ENCODE measurements at places on chromosomes 16 and 17.
A peak's percentile ranks its signal among the peaks of the same experiment; 100 is the strongest.

DNA sequence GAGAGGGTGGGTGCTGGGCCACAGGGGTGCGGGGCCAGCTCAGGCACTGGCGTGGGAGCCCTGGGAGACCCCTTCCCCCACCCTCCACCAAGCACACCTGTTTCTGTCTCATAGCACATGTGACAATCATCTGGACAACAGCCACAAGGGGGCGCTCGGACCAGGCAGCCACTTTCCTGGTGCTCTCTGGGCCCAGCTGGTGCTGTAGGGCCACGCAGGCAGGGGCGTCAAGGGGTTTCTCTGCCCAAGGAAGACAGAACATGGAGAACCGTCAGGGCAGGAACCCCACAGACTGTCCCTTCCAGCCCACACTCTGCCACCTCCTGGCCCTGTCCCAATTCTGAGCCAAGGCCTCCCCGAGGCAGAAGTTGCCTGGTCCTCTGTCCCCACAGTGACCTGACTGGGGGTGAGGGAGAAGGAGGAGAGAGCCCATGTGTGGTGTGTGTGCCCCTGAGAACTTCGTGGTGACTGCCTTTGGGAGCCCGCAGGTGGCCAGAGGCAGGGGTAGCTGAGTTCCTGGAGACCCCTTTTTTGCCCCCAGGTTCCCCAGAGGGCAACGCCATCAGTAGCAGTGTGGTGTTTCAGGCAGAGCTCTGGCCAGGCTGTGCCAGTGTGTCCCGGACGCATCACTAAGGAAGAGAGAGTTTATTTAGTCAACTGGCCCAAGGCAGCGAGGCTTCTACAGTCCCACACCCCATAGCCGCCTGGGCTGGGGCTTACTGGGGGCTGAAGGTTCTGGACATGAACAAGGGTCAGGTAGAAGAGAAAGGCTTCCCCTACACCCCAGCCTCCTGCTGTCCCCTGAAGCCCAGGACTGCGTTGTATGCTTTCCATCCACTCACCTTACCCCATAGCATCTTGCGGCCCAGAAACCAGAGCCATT lies 3.1 kb upstream of the SETD6 start:
- peak; percentile 45 for DNase-seq

- DNase-seq = no peak
Observed at GRCh38 chr16:27321013-27321915, 7.5 kb downstream of the IL4R start.

- DNase-seq = no peak
Observed at GRCh38 chr17:74018115-74018514, 185.4 kb upstream of the RPL38 start.

GRCh38 chr17:8189041-8189710 lies 804 bp downstream of the BORCS6 start:
- peak; percentile 30 for DNase-seq

DNA sequence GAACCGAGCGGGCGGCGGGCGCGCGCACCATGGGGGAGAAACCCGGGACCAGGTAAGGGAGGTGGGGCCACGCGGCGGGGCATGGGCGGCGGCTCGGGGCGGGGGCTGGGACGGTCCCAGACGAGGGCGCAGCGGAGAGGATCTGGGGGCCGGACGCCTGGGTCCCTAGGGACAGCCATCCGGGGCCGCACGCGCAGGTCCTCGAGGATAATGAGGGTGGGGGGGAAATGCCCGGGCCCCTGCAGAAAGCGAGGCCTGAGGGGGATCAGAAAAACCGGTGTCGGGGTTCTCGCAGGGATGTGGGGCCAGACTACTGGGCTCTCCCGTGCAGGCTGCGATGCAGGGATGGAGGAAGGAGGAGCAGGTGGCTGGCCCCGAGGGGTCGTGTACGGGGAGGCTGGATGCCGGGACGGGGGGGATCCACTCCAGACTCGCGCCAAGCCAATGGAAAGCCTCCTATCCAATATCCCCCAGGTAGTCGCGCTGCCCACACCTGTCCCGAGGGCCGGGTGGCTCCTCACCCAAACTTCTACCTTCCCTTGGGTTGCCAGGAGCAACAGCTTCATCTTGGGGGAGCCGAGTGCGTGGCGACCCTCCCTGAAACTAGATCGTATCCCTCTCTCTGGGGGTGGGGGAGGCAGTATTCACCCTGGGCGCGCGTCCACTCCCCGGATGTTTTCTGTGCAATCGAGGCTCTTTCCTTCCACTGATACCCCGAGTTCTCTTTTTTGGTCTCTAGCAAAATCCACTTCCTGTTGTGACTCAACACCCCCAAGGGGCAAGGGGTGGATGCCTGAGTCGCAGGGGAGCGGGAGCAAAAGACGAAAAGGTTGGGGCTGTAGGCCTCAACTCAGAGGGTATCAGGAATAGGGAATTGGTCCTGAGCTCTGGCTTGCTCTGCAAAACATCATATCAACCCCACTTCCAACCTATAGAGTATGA lies 532 bp downstream of the ARRB2 start:
- no peak for DNase-seq

Measured in NCI-H146 (cell line).